Fibroblast of villous mesenchyme (primary cell): ENCODE measurements at places on chromosomes 7 and 10. TPM values are rescaled to one million over a fixed set of nuclear protein-coding genes. Genes with fewer than 3 reads are reported as not detected.

DNA sequence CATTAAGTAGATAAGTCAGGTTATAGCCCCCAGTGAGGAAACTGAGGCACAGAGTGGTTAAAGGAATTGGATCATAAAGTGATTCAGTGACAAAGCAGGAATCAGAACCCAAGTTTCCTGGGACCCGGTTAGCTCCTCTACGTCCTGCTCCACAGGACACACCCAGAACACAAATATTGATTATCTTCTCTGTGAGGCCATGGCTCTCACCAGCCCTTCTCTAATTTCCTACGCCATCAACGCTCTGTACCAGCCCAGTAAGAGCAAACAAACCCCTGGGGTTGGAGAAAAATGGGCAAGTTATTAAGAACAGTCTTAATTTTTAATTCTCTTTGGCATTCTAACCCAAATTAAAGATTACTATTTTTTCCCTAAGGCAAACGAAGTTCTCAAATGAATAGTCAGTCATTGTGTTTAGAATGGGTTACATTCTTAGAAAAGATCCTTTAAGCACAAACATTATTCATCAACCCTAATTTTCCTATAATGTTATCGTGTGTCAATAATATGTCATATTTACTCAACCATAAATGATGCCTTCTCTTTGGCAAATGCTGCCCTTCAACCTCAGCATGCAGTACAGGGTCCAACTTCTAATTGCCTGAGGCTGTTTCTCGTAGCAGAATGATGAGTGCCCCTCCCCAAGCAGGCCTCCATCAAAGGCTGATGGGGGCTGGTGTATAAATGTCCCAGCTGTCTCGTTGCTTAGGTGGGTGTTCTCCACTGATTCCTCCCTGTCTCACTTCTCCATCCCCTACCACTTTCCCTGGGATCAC lies 25.4 kb upstream of the TM9SF3 start:
- no peak for DNase-seq

DNA sequence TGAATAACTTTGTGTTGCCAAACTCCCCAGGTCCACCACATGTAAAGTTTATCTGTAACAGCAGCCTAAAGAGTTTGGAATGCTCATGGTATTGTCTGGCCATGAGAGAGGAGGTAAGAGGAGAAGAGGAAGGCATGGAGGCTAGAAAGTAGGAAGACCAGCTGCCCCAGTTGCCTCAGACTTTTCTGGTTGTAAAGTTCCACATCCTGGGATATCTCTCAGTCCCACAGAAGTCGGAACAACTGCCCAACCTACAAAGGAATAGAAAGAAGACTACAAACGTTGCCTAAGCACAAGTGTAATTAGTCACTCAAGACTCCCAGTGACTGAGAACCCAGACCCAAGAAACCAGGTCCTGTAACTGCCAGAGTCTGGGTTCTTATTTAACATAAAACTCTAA lies 47.3 kb downstream of the CREB3L2 start:
- peak; percentile 87 for DNase-seq

DNA sequence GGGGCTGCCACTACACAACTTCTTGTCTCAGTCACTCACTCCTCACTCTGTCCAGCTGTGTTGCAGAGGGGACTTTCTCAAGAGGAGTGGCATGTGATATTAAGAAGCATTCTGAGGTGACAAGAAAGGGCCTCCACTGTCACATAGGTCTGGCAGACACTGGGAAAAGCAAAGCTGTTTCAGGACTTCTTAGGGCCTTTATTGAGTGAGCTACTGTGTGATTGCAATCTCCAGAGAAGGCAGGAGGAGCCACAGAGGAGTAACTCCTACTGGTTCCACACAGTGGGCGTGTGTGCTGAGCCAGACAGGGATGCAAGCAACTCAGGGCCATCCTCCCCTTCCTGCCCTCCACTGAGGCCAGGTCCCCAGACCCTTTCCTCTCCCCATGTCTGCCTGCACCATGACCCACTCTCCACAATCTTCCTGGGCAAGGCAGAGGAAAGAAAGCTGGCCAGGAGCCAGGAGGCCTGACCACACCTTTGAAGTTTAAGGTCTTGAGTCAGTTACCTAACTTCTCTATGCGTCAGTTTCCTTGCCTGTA lies 262.0 kb upstream of the ZMIZ1 start:
- peak; percentile 18 for DNase-seq

DNA sequence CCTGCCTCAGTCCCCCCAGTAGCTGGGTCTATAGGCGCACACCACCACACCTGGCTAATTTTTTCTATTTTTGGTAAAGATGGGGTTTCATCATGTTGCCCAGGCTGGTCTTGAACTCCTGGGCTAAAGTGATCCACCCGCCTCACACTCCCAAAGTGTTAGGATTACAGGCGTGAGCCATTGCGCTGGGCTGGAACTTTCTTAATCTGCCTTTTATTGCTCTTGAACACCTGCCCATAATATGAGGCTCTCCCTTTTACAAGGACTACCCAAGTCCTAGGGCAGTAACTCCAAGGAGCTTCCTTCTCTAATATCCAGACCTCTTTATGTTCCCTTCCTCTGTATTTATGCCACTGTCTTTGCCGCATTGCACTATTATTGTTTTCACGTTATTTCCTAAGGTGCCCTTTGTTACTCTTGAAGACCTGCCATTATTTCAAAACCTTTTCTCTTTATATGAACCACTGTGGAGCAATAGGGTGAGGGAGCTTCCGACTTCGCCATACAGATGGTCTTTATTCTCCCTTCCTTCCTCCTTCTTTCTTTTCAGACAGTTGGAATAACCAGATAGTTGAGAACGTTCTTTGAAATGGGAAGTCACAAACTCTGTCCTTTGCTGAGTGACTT lies 36.3 kb upstream of the TCF7L2 start:
- no peak for DNase-seq

GRCh38 chr7:16669581-16669980 lies 23.6 kb downstream of the BZW2 start:
- DNase-seq, result peak; percentile 38

GRCh38 chr7:55474944-55475854 lies 97.1 kb downstream of the VOPP1 start:
- no peak for DNase-seq

- DNase-seq, result no peak
These were observed 71.7 kb downstream of the RBAK start for GRCh38 chr7:5117095-5117970.

- DNase-seq, result no peak
These were observed 199.4 kb upstream of the NPVF start for GRCh38 chr7:25427721-25428120.

DNA sequence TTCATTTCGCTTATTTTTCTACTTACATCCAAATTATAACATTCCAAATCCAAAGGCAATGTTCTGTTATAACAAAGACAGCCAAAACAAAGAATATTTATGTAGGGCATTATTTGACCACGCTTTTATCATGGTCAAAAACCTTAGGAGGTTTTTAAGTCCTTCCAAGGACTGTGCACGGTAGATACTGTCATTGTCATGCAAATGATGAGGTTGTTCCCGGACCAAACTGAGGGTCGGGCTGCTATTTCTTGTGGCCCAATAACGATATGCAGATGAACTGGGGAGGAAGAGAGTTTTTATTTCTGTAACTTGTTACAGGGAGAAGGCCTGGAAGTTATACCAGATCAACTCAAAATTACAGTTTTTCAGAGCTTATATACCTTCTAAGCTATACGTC lies 56.6 kb upstream of the STEAP4 start:
- no peak for DNase-seq

DNA sequence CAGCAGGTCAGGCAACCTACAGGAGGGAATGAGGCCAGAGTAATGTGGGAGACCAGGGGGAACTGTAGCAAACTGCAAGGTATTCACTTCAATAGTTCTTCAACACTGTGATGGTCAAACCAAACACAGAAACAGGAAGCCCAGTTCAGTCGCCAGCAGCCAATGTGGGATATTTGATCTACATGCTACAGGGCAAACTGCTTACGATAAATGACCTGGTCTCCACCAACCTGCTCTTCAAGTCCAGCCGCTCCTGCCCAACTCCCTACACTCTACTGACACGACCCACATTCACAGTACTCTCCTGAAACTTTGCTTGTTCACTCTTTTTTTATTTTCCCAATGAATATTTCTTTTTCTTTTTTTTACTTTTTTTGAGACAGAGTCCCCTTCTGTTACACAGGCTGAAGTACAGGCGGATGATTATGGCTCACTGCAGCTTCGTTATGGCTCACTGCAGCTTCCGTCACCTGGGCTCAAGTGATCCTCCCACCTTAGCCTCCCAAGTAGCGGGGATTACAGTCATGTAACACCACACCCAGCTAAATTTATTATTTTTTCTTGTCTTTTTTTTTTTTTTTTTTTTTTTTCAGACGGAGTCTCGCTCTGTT lies 42.1 kb downstream of the MDH2 start:
- no peak for DNase-seq

- peak; percentile 30 for DNase-seq
These were observed 19.7 kb downstream of the UBTD1 start for GRCh38 chr10:97518301-97519043.

- peak; percentile 6 for DNase-seq
These were observed 376.9 kb upstream of the MYO3A start for GRCh38 chr10:25557136-25557535.

DNA sequence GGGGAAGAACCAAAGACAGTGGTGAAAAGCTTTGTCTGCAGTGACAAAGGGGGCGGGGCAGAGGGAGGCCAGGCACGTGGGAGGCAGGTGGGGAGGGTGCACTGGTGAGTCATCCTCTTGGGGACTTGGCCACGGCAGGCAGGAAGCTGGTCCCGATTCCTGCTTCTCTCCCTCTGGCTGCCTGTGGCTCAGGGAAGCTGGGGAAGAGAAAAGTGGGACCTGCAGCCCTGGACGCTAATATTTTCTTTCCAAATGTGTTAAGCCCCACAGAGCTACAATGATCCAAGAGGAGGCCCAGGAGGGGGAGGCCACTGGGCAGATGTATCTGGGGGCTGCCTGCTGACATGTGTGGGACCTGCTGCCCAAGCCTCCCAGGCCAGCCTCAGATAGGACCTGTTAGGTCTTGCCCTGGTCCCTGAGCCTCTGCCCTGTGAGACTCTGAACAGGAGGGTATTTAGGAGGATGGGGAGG lies 231.8 kb downstream of the KCNMA1 start:
- DNase-seq, result peak; percentile 67

DNA sequence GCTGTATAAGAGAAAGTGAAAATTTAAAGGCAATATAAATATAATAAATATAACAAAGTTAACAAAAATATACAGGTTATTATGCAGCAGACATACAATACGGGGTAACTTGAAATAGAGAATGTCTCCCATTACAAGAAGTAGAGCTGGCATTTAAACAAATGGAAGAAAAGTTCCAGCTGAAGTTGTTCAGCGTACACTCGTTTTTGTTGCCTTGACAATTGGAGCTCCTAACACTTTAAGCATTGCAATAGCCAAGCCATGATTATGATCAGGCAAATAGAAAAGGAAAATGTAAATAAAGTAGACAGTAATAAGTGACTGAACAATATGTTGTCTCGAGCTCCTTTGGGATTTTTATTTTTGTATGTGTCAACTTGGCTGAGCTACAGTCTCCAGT lies 737.8 kb upstream of the CELF2 start:
- DNase-seq, result no peak

GRCh38 chr10:396535-397220 lies 261.4 kb downstream of the ZMYND11 start:
- DNase-seq, result no peak

GRCh38 chr7:84194484-84195271 lies at the start of gene SEMA3A:
Gene SEMA3A, minus strand, starts transcription at chr7:84194789. Its CDS starts 203 bp downstream, at chr7:84194586.
- DNase-seq, result peak; percentile 86

DNA sequence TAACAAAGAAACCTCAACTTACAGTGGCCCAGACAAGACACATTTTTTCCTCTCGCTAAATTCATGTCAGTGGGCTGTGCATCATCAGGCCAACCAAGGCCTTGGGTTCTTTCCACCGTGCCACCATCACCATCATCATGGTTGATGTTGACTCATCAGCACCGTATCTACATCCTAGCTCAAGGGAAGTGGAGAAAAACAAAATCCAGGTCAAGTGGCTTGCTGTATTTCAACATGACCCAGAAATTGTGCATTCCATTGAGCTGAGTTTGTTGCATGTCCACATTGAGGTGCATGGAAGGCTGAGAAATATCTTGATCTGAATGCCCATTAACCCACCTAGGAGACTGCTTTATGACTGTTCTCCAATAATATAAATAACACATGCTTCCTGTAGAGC lies 312.4 kb upstream of the CDC14C start:
- DNase-seq, result no peak

- no peak for DNase-seq
These were observed 52.3 kb upstream of the GJD4 start for GRCh38 chr10:35552650-35553342.

DNA sequence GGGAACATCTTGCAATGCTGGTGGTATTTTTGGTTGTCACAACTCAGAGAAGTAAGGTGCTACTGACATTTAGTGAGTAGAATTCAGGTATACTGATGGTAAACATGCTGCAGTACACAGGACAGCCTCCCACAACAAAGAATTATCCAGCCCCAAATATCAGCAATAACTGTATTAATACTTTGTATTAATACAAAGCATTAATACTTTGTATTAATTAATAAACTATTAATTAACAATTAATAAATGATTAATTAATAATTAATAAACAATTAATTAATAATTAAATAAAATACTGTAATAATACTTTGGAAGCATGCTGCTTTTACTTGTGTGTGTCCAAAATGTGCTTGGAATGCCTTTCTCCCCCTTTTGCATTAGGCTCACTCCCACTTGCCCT lies 62.5 kb downstream of the ZNF92 start:
- no peak for DNase-seq

DNA sequence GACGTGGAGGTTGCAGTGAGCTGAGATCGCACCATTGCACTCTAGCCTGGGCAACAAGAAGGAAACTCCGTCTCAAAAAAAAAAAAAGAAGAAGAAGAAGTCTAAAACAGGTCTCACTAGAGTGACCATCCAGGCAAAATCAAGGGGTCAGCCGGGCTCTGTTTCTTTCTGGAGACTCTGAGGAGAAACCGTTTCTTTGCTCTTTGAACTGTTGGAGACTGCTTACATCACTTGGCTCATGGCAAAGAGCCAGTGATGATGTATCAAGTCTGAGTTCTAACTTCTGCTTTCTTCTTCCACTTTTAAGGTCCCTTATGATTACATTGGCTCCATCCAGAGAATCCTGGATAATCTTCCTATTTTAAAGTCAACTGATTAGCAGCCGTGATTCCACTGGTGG lies 306.8 kb downstream of the WDR11 start:
- DNase-seq, result no peak

- no peak for DNase-seq
These were observed 210.6 kb downstream of the ARL4A start for GRCh38 chr7:12898004-12898403.

DNA sequence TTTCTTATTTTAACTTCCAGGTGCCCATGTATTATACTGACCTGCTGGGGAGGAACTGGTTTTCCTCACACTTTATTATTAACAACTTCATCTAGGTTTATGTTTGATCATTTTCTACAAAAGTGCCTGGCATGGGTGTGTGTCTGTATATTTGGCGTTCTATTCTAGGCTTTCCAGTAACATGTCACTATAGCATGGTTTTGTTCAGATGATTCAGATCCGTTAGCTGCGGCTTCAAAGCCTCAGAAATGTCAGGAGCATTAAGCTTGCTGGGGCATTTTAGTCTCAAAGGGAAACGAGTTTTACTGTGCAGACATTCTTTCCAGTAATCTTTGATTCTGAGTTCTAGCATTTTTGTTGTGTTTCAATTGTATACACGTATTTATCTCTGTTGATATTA lies 2.3 kb downstream of the INPP5A start:
- DNase-seq, result peak; percentile 61

GRCh38 chr7:38630720-38631673 lies at the start of gene AMPH:
Gene AMPH, minus strand, starts transcription at chr7:38631373. Its CDS starts 22 bp downstream, at chr7:38631351.
- peak; percentile 9 for DNase-seq

GRCh38 chr7:151992375-151992774 lies 33.1 kb upstream of the GALNT11 start:
- peak; percentile 29 for DNase-seq

The GBX1 gene
- total RNA-seq, result not detected in 2 replicates

The C7orf57 gene
- under 0.01 and 0.43 TPM in 2 replicates for total RNA-seq

The ITPRIP gene
- total RNA-seq, result 9.9 and 10.3 TPM in 2 replicates

The TMEM184A gene
- 0.64 and 0.86 TPM in 2 replicates for total RNA-seq

The SEM1 gene
- total RNA-seq, result 19.6 and 21.2 TPM in 2 replicates
